HAP-1 (cell line): ENCODE measurements at places on chromosomes 6 and 20.

DNA sequence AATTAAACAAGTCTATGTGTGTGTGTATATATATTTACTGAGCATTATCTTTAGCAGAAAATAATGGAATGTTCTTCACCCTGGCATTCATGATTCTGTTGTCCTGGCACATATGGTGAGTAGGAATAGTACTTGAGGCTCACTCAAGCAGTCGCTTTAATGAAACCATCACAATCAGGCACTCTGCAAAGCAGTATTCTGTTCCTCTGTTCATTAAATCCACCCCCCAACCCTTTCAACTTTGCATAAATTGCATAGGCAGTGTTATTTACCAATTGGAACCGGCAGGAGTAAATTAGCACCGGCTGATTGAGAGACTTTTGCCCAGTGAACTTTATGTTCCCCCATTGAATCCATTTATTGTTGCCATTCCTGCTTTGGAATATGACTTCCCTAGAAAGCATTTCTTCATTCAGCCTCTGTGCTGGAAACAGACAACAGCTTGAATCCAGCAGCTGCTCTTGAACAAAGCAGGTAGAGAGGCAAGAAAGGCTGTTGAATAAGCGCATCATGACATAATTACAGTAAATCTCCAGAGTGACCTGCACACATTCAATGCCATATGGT is 268.0 kb upstream of the RNF217 start:
- no peak for DNase-seq

DNA sequence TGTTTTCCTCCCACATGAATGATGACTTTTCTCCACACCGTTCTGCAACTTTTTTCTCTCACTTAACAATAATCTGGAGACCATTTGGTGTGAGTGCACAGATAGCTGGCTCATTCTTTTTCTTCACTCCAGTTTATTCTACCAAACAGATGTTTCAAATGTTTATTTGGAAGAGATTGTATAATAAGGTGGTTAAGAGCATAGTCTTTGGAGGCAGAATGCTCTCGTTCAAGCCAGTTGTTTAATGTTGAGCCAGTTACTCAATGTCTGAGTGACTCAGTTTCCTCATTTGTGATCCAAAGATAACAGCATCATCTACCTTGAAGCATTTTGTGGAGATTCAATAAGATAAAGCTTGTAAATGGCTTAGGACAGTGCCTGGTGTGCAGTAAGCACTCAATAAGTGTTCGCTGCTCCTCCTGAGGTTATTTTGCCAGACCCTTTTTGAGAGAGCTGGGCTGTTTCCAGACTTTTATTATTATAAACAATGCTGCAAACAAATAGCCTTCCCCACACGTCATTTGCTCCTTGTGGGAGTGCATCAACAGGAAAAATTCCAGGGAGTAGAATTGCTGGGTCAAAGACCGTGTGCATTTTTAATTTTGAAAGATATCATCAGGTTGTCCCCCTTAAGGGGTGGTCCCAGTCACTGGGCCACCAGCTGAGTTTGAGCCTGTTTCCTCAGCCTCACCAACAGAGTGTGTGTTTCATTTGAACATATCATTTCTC is 70.6 kb downstream of the VEGFA start:
- no peak for DNase-seq

- DNase-seq, result no peak
Observed at GRCh38 chr6:154502553-154502952, 7.9 kb downstream of the CNKSR3 start.

DNA sequence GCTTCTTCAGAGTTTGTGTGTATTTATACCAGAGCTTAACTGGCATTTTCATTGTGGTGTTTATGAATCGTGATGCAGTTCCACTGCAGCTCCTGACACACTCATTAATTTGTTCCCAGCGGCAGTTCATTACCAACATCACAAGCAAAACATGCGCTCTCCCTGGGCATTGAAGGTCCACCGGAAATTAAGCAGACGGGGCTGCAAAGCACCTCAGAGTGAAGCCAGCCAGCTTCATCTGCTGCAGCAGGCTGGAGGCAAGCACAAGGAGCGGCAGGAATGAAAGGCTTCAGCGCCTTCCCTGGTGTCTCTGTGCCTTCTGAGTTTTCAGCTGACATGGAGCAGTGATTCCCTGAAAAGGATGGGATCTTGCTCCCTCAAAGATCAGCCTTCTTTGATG is 246.0 kb upstream of the SPTLC3 start:
- no peak for DNase-seq

- peak; percentile 74 for DNase-seq
Observed at GRCh38 chr20:62929051-62929538, 2.8 kb upstream of the DIDO1 start.

DNA sequence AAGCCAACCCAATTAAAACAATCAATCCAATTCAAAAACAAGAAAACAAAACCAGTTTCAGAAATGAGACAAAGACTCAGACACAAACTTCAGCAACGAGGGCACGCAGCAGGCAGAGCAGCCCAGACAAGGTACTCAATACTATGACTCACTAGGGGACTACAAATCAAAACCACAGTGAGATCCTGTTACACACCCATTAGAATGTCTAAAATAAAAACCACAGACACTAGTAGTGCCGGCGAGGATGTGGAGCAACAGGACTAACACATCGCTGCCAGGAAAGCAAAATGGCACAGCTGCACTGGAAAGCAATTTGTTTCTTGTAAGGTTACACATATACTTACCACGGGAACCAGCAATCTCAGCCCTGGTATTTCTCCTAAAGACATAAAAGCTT is 28.4 kb upstream of the MAS1L start:
- DNase-seq, result no peak

DNA sequence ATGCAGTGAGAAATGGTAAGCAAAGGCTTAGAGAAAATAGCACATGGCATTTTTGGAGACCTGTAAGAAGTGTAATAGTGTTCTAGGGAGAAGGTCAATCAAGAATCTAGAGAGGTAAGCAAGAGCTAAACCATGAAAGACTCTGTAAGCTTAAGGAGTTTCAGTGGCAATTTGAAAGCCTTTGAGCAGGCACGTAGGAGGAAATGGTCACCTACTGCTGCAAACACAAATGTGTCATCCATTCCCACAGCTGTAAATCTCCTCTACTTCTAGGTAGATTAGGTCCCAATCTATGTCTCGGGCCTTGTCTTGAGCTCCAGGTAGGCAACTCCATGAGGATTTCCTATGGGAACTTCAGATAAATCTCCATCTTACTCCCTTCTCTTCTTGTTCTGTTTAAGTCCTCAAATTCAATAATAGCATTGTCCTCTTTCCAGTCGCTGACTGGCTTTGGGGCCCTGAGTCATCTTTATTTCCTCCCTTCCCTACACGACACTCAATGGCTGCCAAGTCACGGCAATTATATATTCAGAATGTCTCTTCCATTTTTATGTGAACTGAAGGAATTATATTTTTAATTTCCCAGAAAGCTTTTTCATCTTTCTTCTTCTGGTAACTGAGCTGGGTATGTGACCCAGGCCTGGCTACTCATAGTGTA is 24.2 kb upstream of the PAQR8 start:
- DNase-seq, result no peak

DNA sequence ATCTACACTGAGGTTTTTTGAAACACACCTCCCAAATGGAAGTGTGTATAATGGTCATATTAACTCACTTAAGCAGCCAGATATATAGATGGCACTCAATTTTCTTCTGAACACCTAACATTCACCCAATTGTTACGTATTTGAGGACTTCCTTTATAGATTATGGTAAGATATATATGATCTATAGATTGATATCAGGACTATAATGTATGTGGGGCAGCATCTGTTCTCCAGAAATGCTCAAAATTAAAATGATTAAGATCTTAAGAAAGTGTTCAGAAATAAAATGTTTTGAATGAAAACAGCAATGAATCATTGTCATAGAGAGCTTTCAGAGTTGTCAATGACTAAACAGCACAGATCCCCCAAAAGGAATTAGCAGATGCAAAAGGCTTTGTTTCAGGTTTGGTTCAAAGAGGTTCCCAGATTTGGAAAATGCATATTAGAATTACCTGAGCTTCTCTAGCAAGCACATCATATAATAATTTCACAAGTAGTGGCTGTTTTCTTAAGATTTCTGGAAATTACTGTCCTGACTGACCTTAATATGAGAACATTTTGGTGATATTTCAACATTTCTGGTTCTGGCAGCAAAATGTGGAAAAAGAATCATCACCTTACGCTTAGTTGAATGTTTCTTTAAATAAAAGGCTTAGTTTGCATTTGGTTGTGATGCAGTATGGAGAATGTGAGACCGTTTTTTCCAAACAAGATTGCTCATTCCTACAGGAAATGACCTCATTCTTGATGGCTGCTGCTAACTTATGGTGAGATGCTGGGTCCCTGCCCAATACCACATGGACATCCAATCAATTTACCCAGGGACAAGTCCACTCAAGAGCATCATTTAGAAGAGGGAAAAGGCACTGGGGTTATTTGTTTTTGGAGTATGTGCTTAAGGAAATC is 31.5 kb downstream of the TRAF3IP2 start:
- no peak for DNase-seq

GRCh38 chr6:158366363-158366762 is 54.1 kb downstream of the TULP4 start:
- no peak for DNase-seq

DNA sequence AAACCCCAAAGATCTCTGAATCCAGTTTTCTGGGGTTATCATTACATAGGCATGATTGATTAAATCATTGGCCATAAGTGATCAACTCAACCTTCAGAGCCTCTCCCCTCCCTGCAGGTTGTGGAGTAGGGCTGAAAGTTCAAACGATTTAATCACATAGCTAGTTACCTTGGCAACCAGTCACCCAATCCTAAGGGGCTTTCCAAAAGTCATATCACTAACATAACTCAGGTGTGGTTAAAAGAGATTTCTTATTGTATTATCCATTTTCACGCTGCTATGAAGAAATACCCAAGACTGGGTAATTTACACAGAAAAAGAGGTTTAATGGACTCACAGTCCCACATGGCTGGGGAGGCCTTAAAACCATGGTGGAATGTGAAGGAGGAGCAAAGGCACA is 935.1 kb upstream of the SLC35B3 start:
- DNase-seq, result no peak

DNA sequence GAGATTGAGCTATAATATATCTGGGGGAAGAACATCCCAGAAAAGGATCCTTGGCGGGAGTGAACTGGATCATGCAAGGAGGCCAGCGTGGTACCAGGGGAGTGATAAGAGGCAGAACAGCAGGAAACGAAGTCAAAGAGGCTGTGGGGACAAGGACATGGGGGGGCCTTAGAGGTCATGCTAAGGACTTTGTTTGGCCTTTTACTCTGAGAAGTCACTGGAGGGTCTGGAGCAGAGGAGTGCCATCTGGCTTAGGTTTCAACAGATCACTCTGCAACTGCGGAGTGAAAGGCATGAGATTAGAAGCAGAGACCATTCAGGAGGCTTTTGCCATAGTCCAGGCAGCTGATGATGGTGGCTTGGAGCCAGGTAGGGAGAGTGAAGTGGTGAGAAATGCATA is 24.3 kb downstream of the MRAP2 start:
- DNase-seq, result no peak

GRCh38 chr20:63587776-63588591 is 13.9 kb upstream of the HELZ2 start:
- DNase-seq, result no peak

DNA sequence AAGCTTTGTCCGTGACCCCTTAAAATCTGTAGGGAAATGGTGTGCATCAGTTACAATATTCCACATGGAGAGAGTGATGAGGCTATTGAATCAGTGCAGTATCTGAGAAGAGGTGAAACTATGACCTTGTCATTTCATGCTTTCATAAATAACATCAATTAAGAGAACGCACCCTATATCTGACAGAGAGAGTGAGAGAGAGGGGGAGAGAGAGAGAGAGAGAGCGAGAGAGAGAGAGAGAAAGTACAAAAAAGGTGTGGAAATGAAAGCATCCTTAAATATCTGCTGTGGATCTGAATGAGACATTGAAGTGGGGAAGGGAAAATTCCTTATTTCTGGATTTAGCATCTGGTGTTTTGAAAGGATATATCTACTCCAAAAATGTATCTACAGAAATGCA is 12.4 kb downstream of the GSTA4 start:
- no peak for DNase-seq

DNA sequence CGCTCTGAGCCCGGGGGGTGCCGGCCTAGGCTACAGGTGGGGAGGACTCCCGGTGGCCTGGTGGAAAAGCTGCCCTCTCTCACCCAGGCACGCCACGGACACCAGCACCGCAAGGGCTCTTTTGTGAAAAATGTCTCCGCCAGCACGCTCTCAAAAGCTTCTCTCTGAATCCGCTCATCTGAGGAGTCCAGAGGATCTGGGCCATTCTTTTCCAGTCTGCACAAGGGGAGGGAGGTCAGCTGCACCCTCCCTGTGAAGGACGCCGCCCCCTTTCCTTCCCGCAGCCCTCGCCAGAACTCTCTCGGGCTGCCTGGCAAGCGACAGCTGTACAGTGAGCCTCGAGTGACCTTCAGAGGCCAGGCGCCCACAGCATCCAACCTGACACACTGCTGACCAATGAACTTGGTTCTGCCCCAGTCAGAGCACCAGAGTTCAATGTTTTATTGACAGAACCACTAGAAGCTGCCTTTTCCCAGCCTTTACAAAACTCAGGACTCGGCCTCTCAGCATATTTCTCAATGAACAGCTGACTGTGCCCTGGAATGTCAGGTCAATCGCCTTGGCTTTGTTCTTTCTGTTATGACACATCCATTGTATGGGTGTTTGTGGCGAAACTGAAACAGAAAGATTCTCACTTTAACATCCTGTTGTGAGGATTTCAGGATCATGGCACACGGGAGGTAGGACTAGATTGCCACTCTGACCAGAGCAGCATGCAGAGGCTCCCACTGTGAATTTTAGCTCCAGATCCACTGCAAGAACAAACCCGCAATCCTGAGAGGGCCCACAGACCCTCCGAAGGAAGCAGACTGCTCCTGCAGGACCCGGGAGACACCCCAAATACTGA is 26.7 kb downstream of the SERPINB9 start:
- DNase-seq, result peak; percentile 51

DNA sequence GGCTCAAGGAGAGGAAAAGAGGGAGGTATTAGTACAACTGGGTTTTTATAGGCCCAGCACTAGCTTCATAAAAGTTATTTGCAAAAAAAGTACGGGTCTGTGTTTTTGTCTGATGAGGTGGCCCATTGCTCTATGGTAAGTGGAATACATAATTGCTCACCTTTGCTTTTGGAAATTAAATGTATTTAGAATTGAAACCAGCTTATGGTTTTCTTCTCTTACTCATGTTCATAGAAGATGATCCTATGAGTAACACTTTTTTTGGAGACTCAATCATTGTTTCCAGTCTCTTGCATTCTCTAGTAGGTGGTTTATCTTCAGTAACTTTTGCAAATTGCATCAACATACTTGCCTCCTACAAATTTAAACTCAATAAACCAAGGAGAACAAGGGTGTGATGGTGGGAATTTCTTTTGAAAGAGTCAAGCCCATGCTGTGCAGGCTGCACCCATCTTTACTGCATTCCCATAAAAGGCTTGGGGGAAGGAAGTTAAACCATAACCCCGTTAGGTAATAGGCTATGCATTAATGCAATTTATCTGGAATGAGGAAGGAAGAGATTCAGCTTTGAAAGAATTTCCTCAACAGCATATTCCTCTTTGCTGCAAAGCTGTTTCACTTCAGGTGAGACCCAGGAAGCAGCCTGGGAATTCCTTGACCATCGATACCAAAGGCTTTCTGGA is 48.5 kb upstream of the EDN1 start:
- DNase-seq, result no peak
